Naive thymus-derived CD8-positive, alpha-beta T cell (primary cell): ENCODE measurements at places on chromosomes 3 and 15.
A peak's percentile ranks its signal among the peaks of the same experiment; 100 is the strongest.

- peak overlapping the region; percentile 84 for H3K27ac ChIP-seq
- no peak for DNase-seq
- H3K36me3 ChIP-seq: no peaks in the 10 kb centered on the region
- peak overlapping the region; percentile 27 for H3K4me3 ChIP-seq
- H3K27me3 ChIP-seq: no peaks in the 10 kb centered on the region
Observed at GRCh38 chr3:112739252-112739965, 98.5 kb upstream of the CCDC80 start.

DNA sequence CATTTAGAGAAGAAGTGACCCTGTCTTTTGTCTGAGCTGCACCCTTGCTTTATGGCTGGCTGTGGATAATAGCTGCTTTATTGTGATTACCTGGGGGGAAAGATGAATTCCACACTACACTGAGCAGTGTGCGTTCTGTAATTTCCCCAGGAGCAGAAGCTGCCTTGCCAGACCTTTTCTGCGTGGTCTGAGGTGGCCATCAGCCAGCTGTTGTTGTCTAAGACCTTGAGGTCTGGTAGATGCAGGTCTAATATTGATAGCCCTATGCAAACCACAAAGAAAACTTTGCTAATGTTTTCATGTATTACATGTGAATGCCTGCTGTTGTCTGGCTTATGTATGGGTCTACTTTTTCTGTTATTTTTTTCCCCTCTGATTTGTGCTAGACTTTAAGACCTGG is 144.6 kb downstream of the THSD4 start:
- no peak overlapping the region for H3K4me3 ChIP-seq
- no peaks in the 10 kb centered on the region for H3K36me3 ChIP-seq
- DNase-seq: no peak
- H3K27me3 ChIP-seq: peaks cover 65% of the 10 kb centered on the region
- no peak overlapping the region for H3K27ac ChIP-seq
- no peaks in the 10 kb centered on the region for H3K4me1 ChIP-seq

GRCh38 chr3:100256731-100257151 is 4.1 kb upstream of the TBC1D23 start:
- no peak for DNase-seq
- no peak overlapping the region for H3K4me3 ChIP-seq
- H3K4me1 ChIP-seq: peaks cover 30% of the 10 kb centered on the region
- H3K27me3 ChIP-seq: no peaks in the 10 kb centered on the region

- DNase-seq: peak; percentile 39
- no peak overlapping the region for H3K4me3 ChIP-seq
- H3K36me3 ChIP-seq: peaks cover 15% of the 10 kb centered on the region
- H3K27ac ChIP-seq: peak overlapping the region; percentile 89
- H3K27me3 ChIP-seq: no peaks in the 10 kb centered on the region
Observed at GRCh38 chr15:77034695-77035489, 36.0 kb downstream of the TSPAN3 start.

DNA sequence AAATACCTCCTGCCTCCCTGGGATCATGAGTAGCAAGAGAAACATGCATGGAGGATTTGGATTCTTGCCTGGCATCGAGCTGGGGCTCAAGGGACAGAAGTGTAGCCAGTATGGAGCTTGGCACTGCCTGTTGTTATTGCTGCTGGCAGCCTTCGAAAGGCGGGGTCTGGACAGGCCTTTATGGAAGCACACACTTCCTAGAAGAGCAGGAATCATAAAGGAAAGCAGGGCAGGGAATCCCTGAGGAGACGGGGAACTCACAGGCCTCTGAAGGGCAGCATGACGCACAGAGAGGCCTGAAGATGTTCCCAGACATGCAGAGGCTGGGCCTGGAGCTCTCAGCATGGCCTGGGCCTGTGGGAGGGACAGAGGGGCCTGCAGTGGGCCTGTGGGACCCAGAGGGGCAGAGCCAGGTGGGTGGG is 18.6 kb upstream of the SLC41A3 start:
- no peak for DNase-seq
- no peaks in the 10 kb centered on the region for H3K27me3 ChIP-seq
- no peaks in the 10 kb centered on the region for H3K4me1 ChIP-seq
- no peak overlapping the region for H3K4me3 ChIP-seq
- no peak overlapping the region for H3K27ac ChIP-seq

- no peak overlapping the region for H3K27ac ChIP-seq
- H3K4me3 ChIP-seq: no peak overlapping the region
- H3K4me1 ChIP-seq: peaks cover 4% of the 10 kb centered on the region
- peaks cover 18% of the 10 kb centered on the region for H3K27me3 ChIP-seq
- no peaks in the 10 kb centered on the region for H3K36me3 ChIP-seq
Observed at GRCh38 chr15:101003706-101004105, 84.5 kb downstream of the LRRK1 start.

- H3K27ac ChIP-seq: peak overlapping the region; percentile 8
- H3K4me1 ChIP-seq: peaks cover 34% of the 10 kb centered on the region
- peak overlapping the region; percentile 5 for H3K4me3 ChIP-seq
Observed at GRCh38 chr3:177174607-177175170, 22.6 kb downstream of the TBL1XR1 start.

GRCh38 chr3:171054921-171055320 is 28.4 kb upstream of the SLC2A2 start:
- no peak for DNase-seq
- H3K4me3 ChIP-seq: no peak overlapping the region
- H3K27ac ChIP-seq: no peak overlapping the region
